ENCODE measurements at places on chromosomes 11 and 22.

GRCh38 chr11:1276041-1276790 lies 33.2 kb downstream of the TOLLIP start:
- DNase-seq, result no peak

GRCh38 chr22:27668828-27669797 lies 132.4 kb downstream of the MN1 start:
- DNase-seq, result no peak

GRCh38 chr11:81135570-81135969 lies 1598.1 kb downstream of the FAM181B start:
- no peak for DNase-seq

DNA sequence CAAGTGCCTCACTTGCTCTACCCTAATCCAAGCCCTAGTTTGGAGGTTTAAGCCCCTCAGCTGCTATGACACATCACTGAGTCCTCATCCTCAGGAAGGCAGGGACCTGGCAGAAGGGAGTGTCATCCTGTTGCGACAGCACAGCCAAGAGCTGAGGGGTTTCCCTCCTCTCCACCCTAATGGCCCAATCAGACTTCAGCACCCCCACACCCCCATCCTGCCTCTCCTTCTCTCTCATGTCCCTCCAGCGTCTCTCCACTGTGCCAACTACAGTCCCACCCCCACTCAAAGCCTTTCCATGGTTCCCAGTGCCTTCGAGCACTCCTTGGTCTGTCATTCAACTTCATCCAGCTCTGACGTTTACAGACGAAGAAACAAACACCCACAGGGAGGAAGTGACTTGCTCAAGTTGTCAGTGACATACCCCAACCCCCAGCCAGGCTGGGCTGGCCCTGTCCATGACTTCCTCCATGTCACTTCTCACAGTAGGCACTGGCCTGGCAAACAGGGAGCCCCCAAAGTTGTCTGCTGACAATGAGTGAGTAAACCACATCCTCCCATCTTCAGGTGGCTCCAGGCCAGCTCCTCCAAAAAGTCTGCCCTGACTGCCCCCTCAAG lies 15.6 kb downstream of the ARAP1 start:
- no peak for DNase-seq
